Right atrium auricular region (tissue), 2 donors: ENCODE measurements at places on chromosomes 12 and 14. TPM values are rescaled to one million over a fixed set of nuclear protein-coding genes. Genes with fewer than 3 reads are reported as not detected.
A peak's percentile ranks its signal among the peaks of the same experiment; 100 is the strongest.

GRCh38 chr12:50626026-50626425 is 121.2 kb downstream of the DIP2B start:
- H3K36me3 ChIP-seq, result peaks cover 7% of the 10 kb centered on the region
- no peaks in the 10 kb centered on the region for H3K27me3 ChIP-seq
- H3K27ac ChIP-seq, result no peak overlapping the region

DNA sequence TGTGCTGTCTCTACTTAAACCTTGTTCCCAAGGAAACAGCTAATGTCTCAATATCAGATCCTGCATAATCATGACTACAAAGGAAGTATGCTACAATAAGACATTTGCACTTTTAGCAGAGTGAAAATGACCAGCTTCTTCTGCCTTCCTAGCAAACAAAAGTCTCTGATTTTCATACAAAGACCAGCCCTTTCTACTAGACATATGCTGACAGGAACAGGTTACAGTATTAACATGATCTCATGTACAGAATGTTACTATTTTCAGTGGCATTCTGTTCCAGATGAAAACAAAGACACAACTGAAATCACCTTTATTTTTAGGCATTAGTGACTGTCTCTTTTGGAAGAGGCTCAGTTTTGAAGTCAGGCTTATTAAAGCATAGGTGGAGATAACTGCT is 228.6 kb downstream of the MED13L start:
- no peaks in the 10 kb centered on the region for H3K36me3 ChIP-seq
- no peak overlapping the region for H3K27ac ChIP-seq
- H3K4me1 ChIP-seq, result no peaks in the 10 kb centered on the region
- H3K27me3 ChIP-seq, result no peaks in the 10 kb centered on the region
- DNase-seq, result no peak

- H3K4me1 ChIP-seq, result no peaks in the 10 kb centered on the region
- no peak overlapping the region for H3K27ac ChIP-seq
- no peak for DNase-seq
These were observed 12.3 kb downstream of the IL31 start for GRCh38 chr12:122161682-122162081.

DNA sequence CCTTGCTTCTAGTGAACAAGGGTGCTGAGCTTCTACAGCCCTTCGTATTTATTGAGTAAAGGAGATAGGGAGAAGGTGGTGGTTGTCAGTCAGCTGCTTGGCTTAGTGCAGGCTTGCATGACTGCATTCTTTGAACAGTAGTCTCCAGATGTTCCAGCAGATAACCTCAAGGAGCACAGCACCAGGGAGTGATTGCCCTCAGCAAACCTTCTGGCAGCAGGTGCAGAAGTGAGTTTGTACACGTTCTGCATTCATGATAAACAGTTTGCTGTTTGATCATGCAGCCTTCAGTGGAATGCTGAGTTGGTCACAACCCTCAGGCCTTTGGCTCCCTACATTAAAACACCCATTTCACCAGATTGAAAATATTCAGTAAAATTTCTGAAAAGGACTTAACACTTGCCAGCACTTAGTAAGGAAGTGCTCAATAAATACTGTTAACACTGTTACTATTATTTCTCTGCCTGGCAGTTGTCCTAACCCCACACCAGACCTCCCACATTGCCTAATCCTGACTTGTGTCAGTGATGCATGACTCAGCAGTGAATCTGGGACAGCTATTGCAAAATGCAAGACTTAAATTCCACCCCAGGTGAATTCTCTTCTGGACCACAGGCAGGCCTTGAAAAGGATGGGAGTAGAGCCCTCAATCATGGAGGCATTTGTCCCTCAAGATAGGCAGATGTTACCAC is 18.9 kb upstream of the CARMIL3 start:
- peak; percentile 71 for DNase-seq
- peaks cover 4% of the 10 kb centered on the region for H3K4me1 ChIP-seq
- H3K4me3 ChIP-seq, result no peak overlapping the region
- H3K27ac ChIP-seq, result no peak overlapping the region

GRCh38 chr14:58954901-58955861 is 233.3 kb upstream of the DAAM1 start:
- H3K4me1 ChIP-seq, result no peaks in the 10 kb centered on the region
- no peaks in the 10 kb centered on the region for H3K27me3 ChIP-seq
- DNase-seq, result no peak
- no peak overlapping the region for H3K4me3 ChIP-seq

- no peaks in the 10 kb centered on the region for H3K4me1 ChIP-seq
- H3K27me3 ChIP-seq, result no peaks in the 10 kb centered on the region
- H3K36me3 ChIP-seq, result no peaks in the 10 kb centered on the region
- no peak for DNase-seq
These were observed 24.1 kb downstream of the NTF3 start for GRCh38 chr12:5456030-5456429.

- H3K4me1 ChIP-seq, result no peaks in the 10 kb centered on the region
- H3K27ac ChIP-seq, result no peak overlapping the region
- peaks cover 9% of the 10 kb centered on the region for H3K36me3 ChIP-seq
- no peak overlapping the region for H3K4me3 ChIP-seq
These were observed 13.2 kb downstream of the KCNH3 start for GRCh38 chr12:49552014-49552413.

DNA sequence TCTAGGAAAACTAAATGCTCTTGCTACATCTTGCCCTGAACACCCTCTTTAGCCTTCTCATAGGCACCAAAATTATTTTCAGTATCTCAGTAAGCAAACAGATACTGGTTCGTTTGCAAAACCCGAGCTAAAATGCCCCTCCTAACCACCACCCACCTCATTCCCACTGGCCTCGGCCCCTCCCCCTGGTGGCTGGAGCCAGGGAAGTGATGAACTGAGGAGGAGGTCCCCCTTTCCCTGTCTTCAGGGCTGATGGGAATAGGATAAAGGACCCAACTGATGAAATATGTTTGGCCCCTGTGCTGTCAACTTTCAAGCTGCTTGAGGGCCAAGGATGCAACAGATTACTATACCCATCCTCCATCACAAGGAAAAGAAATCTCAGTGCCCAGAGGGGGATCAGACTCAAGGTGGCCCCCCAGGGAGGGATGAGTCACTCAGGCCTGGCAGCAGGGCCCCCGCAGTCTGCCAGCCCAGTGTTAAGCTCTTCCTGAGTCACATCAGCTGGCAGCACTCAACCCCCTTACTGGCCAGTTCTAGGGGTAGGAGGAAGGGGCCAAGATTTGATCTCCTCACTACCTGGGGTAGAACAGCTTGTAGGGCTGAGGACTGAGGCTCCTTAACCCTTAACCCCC is 1.7 kb downstream of the ANKRD52 start:
- no peak overlapping the region for H3K4me3 ChIP-seq
- no peak overlapping the region for H3K27ac ChIP-seq
- peaks cover 54% of the 10 kb centered on the region for H3K36me3 ChIP-seq
- DNase-seq, result no peak
- no peaks in the 10 kb centered on the region for H3K27me3 ChIP-seq

DNA sequence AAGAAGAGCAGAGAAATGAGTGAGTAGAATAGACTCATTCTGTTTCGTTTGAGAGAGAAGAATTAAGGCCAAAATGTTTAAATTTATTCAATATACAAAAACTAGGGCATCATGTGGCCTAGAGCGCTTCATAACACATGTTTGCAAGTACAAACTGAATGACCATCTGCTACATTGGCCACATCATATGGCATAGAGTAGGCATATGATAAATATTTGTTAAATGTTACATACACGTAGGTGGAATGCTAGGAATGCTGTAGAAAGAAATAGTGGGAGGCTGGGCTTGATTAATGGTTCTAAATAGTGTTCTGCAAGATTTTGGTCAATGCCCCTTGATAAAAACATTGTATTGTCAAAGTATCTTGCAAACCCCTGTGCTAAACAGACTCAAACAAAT is 10.8 kb downstream of the MGP start:
- no peak overlapping the region for H3K4me3 ChIP-seq
- no peaks in the 10 kb centered on the region for H3K27me3 ChIP-seq
- DNase-seq, result no peak
- no peaks in the 10 kb centered on the region for H3K36me3 ChIP-seq
- H3K4me1 ChIP-seq, result no peaks in the 10 kb centered on the region

DNA sequence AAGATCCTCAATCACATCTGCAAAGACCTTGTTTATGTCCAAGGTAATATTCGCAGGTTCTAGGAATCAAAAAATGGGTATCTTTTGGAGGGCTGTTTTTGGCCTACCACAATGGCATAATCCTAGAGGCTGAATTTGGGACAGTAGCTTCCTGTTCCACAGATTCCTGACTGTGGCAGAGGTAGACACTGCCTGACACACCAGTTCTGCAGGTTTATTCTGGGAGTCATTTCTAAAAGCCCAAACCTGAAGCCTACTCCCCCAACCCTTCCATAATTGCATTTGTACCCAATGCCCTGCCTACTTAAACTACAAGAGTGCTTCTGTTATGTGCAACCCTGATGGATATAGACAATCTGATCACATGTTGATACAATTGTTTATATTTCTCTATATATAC is 378.9 kb downstream of the PCNX1 start:
- no peak for DNase-seq
- no peak overlapping the region for H3K27ac ChIP-seq
- no peaks in the 10 kb centered on the region for H3K4me1 ChIP-seq
- no peak overlapping the region for H3K4me3 ChIP-seq

DNA sequence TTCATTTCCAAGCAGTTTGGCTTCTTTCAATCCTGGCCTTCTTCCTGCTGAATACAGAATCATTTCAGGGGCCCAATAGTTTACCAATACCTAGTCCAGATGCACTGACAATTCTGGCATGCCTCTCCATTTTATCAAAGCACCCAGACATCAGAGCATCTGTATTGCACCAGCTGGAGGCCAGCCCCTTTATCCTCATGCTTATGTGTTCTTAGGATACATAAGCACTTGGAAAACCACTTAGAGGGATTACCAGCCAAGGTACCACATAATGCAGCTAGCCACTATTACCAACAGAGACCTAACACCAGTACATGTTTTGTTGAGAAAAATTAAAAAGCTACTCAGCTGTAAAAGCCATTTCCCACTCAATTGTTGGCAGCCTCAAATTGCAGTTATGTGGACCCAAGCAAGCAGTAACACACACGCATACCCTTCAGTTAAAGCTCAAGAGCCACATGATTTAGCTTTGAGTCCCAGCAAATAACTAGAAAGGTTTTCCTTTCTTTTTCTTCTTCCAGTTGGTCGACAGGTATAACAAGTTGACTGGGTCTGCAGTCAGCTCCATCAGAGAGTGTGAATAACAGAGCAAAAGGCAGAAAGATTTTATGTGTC is 263.8 kb downstream of the DIO2 start:
- no peak for DNase-seq
- H3K4me1 ChIP-seq, result no peaks in the 10 kb centered on the region
- H3K36me3 ChIP-seq, result no peaks in the 10 kb centered on the region
- H3K4me3 ChIP-seq, result no peak overlapping the region
- H3K27me3 ChIP-seq, result no peaks in the 10 kb centered on the region

- H3K36me3 ChIP-seq, result no peaks in the 10 kb centered on the region
- no peaks in the 10 kb centered on the region for H3K4me1 ChIP-seq
- no peaks in the 10 kb centered on the region for H3K27me3 ChIP-seq
- H3K4me3 ChIP-seq, result no peak overlapping the region
These were observed 425.0 kb downstream of the NPAS3 start for GRCh38 chr14:33363682-33364081.

DNA sequence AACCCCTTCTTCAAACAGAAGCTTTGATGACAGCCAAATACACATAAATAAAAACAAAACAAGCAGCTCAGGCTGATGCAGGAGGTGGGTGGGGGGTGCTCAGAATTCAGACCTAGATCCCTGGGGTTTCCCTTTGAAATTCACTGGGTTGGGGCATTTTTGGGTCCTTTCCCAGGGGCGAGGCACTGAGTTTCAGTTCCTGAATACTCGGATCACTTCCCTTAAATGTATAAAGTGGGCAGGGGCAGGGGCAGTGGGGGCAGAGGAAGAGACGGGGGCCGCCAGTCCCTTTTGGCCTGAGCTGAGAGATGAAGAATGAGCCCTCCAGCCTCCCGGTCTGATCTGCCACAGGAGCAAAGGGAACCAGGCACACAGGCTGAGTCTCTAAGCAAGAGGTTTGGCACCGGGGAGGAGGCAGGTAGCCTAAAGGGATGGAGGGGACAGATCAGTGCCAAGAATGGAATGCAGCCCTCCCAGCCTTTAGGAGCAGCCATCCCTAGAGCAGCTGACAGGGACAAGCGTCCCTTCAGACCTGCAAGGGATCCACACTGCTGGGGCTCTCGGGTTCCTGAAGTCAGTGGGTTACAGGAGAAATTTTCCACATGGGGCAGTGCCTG is 20.3 kb downstream of the KDM2B start:
- no peaks in the 10 kb centered on the region for H3K4me1 ChIP-seq
- no peak for DNase-seq
- no peaks in the 10 kb centered on the region for H3K36me3 ChIP-seq

Gene POTEM
- total RNA-seq, result not detected

Gene FSCB
- not detected for total RNA-seq

Gene PSMC6
- 60.1 TPM for total RNA-seq

Gene TWF1
- total RNA-seq, result 18.0 TPM

Gene ACOT6
- total RNA-seq, result not detected
